ENCODE measurements at places on chromosomes 11 and 22.

- no peak for DNase-seq
Measured at GRCh38 chr11:65236194-65237059, 25.3 kb upstream of the POLA2 start.

GRCh38 chr11:127445476-127445875 is 444.9 kb upstream of the KIRREL3 start:
- no peak for DNase-seq

DNA sequence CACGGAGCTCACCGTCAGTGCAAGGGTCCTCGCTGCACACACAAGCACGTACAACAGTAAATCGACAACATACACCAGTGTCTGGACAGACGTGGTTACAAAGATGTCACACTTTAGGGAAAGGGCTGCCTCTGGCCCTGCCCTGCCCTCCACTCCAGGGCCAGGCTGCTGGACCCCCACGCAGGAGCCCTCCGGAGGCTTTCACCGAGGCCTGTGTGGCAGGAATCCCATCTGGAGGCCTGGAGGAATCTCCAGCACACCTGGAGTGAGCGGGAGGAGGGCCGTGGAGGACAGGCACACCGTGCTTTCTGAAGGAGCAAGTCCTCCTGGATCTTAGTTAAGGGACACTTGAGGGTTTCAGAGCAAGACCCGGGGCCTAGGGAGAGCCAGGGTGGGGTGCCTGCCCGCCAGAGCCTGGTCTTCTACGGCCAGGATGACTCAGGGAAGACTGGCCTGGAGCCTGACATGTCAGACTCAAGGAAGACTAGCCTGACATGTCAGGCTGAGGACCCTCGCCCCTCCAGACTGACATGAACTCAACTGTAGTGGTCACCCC is 2.1 kb upstream of the PIM3 start:
- no peak for DNase-seq

DNA sequence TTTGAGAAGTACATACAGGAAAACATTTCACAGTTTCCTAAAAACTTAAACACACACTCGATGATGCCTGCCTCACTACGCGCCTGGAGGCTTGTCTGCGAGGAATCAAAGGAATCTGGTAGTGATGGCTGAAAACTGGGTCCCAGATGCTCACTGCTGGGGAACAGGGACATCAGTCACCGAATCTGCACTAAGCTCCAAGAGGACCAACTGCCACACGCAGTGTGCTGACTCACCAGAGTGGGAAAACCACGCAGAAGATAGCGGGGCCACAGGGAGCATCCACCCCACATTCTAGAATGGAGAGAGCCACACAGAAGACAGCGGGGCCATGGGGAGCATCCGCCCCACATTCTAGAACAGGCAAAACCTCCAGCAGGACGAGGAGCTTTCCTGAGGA is 24.3 kb upstream of the MOB2 start:
- no peak for DNase-seq

GRCh38 chr22:43060183-43060582 is 29.0 kb downstream of the TTLL1 start:
- DNase-seq = peak; percentile 68

- DNase-seq = peak; percentile 58
Measured at GRCh38 chr11:43579171-43579918, 101.2 kb upstream of the HSD17B12 start.

DNA sequence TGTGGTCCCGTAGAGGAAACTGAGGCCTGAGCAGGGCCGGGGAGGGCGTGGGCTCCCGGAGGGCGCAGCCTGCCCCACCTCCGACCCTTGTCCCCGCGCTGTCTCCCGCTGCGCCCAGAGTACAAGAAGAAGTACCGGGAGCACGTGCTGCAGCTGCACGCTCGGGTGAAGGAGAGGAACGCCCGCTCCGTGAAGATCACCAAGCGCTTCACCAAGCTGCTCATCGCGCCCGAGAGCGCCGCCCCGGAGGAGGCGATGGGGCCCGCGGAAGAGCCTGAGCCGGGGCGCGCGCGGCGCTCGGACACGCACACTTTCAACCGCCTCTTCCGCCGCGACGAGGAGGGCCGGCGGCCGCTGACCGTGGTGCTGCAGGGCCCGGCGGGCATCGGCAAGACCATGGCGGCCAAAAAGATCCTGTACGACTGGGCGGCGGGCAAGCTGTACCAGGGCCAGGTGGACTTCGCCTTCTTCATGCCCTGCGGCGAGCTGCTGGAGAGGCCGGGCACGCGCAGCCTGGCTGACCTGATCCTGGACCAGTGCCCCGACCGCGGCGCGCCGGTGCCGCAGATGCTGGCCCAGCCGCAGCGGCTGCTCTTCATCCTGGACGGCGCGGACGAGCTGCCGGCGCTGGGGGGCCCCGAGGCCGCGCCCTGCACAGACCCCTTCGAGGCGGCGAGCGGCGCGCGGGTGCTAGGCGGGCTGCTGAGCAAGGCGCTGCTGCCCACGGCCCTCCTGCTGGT is 1.9 kb downstream of the NLRP6 start:
- DNase-seq = peak; percentile 65

- DNase-seq = no peak
Measured at GRCh38 chr11:94675239-94675638, 92.9 kb upstream of the AMOTL1 start.

DNA sequence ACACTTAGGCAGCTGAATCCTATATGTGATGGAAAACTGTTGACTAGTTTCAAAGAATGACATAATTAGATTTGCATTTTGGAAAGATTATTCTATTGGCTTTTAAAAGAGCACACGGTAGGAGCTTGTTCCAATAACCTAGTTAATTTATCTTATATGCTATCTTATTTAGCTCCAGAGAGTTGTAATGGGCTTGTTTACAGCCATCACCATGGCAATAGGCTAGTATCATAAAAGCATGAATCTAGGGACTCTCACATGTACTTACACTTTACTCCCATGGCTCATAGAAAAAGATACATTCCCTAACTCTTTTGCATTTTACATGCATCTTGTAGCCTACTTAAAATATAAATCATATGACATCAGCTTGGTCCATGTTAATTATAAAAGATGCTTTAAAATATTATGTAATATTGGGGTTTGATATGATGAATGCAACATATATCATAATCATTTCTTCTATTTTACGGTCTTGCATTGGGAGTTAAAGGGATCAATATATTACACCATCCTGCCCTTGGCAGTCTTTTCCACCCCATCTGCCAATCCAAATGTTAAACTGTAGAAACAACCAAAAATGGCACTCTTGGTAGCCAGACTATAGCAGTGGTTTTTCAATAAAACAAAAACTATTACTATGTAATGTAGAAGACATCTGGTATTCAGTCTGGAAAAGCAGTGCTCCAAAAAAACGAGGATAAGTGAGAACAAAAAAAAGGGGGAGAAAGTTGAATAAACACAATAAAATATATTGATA is 2254.0 kb downstream of the LRRC4C start:
- DNase-seq = no peak

DNA sequence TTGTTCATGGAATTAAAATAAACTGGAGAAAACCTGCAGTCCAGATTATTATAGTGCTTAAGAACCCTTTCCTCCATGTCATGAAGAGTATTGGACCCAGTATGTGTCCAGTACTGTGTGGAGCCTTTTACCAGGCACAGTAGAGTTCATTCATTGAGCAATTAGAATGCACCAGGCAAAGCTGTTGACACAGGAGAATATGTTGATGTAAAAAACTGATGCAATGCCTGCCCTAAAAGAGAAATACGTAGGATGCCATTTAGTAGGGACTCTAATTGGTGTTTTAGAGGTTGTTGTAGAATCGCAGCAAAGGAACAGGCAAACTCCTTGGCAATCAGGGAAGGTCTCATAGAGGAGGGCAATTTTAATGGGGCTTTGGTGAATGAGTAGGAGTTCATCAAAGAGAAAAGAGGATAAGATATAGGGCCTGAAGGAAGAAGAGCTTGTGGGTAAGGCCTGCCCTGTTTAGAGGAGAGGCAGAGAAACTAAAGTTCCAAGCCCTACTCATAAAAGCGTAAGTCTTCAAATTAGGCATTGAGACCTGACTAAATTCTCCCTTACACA is 126.4 kb downstream of the SEZ6L start:
- no peak for DNase-seq

GRCh38 chr11:133844217-133844616 is 1.1 kb downstream of the SPATA19 start:
- no peak for DNase-seq

- DNase-seq = peak; percentile 16
Measured at GRCh38 chr11:33362051-33362910, 105.1 kb downstream of the HIPK3 start.

- DNase-seq = no peak
Measured at GRCh38 chr11:95699631-95700470, 89.7 kb downstream of the FAM76B start.

- no peak for DNase-seq
Measured at GRCh38 chr11:77085652-77086051, 17.0 kb upstream of the OMP start.

DNA sequence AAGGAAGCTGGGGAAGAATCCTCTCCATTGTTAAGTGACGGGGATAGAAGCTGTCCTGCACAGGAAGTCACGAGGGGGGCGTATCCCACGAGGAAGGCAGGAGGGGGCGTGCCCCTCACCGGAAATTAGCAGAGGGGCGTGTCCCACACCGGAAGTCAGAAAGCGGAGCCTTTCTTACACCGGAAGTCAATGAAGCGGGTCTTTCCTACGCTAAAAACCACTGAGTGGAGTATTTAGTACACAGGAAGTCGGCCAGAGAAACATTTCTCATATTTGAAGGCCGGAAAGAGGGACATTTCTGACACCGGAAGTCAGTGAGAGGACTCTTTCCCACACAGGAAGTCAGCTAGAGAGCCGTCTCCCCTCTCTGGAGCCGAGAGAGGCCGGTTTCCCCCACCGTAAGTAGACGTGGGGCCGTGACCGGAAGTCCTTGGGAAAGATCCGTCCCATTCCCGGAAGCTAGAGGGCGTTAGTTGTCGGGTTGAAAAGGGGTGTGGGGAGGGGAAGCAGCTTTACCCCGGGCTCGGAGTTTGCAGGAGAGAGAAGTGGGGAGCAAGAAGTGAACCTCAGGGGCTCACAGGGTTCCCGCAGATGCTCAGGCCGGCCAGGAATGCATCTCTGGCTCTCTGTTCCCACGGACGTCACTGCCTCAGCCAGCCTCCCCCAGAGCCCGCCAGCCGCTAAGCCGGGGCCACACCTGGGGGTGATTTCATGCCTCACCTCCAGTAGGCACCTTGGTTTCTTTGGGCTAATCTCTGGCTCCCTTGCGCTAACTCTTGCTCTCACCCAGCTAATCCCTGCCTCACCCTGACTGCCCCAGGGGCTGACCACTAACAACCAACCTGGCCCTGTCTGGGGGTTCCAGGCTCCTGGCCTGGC is 15.4 kb downstream of the MIAT start:
- peak; percentile 98 for DNase-seq

DNA sequence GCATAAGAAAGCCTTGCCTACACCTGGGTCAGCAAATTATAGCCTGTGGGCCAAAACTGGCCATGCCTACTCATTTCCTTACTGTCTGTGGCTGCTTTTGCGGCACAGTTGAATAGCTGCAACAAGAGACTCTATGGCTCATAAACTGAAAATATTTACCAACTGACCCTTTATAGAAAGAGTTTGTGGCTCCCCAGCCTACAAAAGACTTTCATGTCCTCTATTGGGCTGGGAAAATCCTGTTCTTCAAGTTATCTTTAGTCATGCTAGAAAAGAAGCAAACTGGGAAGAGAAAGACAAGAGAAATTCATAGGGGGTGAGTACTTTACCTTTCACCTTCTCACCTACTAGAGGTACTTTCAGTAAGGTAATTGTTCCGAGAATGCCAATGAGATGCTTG is 175.1 kb downstream of the SWAP70 start:
- DNase-seq = no peak

DNA sequence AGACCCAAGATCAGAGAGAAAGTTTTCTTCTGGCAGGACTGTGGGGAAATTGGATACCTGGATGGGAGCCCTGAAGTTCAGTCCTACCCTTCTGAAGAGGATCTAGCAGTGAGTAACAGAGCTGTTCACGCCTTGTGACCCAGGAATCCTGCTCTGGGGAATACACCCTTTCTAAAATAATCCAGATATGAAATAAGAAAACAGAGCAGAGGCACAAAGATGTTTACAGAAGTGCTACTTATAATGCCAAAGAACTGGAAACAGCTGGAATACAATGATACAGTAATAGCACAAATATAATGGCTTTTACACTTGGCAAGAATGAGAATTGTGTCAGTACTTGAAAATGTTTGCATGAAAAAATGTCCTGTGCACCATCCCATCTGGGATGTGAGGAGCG is 304.0 kb upstream of the NARS2 start:
- DNase-seq = no peak

DNA sequence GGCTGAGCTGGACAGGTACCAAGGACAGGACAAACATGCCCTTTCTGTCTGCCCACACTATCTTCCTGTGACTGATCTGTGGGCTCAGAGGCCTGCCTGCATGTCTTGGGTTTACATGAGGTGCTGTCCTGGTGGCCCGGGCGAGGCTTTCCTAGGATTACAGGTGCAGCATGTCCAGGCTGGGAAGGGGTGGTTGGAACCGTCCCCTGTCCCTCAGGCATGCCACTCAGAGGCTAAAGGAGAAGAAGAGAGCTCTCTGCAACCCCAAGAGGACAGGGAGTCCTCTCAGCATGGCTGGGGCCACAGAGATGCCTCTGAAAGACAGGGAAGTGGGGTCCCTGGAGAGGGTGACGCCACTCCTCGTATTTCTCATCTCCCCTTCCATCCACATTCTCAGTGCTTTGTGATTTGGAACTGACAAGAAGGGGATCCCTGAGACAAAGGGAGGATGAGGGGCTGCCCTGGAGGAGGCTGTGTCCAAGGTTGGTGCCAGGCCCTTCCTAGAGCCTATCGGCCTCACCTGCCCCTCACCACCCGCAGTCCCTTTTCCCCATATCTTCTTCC is 64.6 kb upstream of the LMO1 start:
- DNase-seq = no peak

DNA sequence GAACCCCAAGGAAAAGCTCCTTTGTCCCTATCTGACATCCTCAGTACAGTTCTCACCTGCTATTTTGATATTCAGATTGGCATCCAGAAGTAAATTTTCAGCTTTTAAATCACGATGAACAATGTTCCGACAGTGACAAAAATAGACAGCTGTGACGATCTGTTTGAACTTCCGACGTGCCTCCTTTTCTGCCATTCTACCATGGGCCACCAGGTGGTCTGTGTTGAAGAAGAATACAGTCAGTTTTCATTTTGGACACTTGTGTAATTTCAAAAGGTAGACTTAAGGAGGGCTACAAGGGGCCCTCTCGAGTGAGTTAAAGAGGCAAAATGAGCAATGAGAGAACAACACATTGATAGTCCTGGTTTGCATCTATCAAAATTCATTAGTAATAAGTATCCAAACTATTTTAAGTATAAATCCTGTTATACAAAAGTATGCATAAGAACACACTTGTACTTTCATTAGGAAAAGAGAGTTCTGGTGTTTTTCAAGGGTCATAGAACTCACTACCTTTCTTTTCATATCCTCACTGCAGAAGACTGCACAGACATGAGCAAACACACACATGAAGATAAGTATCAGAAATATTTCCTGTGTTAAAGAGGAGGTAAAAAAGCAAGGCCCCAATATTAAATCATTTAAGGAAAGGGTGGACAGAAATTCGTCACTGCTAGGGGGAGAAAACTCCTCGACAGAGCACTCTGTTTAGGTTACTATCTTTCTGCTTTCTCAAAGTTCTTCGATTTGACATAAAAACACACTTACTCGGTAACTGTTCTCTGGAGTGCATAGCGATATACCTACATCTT is 89.9 kb upstream of the APOA1 start:
- peak; percentile 73 for DNase-seq

GRCh38 chr11:17852246-17852645 is 117.7 kb downstream of the KCNC1 start:
- no peak for DNase-seq

- no peak for DNase-seq
Measured at GRCh38 chr11:61357233-61357893, 4.3 kb downstream of the CYB561A3 start.
